ENCODE measurements at places on chromosomes 2 and 18.

DNA sequence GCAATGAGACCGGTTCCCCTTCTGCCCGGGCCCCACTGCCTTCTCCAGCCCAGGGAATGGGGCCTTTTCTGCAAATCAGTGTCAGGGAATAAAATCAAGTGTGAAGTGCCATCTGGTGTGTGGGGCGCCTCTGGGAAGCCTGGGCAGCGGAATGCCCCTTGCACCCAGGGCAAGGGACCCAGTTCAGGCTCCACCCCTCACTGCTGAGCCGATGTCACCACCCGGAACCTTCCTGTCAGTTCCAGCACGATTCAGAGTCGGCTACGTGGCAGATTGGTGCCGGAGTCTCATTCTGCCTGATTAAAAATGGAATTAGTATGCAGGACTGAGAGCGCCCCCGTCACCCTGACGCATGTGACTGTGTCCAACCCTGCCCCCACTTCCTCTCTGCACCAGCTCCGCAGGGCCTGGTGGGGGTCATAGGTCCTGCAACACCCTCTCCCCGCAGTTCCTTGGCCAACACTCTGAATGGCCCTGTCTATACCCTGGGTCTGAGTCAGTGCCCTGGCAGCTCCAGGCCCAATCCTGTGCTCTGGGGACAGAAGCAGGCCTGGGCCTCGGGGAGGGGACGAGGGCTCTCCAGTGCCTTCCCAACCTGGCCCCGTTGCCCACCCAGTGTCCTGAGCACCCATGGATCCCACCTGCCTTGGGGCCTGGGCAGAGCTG lies 8.2 kb upstream of the ALPI start:
- no peaks in the 10 kb centered on the region for H3K36me3 ChIP-seq
- no peaks in the 10 kb centered on the region for H3K27me3 ChIP-seq
- H3K4me3 ChIP-seq: no peak overlapping the region
- H3K4me1 ChIP-seq: no peaks in the 10 kb centered on the region
- H3K27ac ChIP-seq: no peak overlapping the region
- no peak for DNase-seq

DNA sequence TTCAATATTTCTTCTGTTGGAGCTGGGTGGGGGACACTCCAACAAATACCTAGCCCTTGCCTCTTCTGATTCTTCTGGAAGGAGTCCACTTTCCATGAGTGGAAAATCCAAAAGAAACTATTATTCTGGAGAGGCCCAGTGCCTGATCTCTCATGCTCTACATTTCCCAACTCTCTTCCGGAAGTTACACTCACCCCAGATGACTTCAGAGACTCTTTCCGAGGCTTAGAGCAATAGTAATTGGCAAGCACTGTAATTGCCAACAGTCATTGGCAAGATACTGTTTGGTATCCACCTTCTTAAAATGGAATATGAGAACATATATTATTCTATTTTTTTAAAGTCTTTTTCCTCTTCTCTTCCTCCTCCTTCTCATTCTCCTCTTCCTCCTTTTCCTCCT lies 60.5 kb upstream of the CYRIA start:
- H3K4me1 ChIP-seq: 0 out of 2 replicates have a peak, but pooled peaks cover 5% of the 10 kb centered on the region
- no peak overlapping the region for H3K4me3 ChIP-seq
- H3K27ac ChIP-seq: no peak overlapping the region
- no peak for DNase-seq

DNA sequence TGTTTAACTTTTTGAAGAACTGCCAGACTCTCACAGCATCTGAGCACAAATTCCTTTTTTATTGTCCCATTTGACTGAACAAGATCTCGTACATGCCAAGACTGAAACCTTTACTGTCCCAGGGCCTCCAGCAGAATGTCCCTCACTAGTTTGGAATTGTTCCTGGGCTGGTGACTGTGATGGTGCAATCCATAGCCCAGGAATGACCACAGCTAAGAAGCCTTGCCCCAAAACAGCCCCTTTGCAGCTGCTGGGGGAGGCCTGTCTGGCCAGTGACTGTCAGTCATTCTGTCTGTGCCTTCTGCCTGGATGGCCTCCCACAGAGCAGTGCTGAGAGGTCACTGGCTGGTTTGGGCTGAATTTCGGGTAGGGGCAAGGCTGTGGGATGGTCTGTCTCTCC lies 184.5 kb upstream of the MSH6 start:
- H3K4me1 ChIP-seq: no peaks in the 10 kb centered on the region
- H3K27ac ChIP-seq: no peak overlapping the region
- no peak overlapping the region for H3K4me3 ChIP-seq
- DNase-seq: no peak

DNA sequence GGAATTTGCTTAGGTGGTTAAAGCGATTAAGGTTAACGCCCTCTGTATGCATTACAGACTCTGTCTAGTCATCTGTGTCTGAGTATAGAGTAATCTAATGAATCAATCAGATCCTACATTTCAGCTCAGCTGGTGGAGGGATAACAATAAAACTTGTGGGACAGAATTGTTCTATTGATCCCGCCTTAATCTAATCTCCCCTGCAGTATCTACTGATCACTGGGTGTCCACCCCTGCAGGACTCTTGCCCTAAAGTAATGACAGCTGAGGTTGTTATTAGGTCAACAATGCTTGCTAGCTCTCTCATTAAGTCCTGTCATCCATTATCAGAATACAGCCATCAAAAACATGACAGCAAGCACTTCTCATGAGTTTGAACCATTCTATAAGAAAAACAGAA lies 462.6 kb upstream of the TMEFF2 start:
- no peak for DNase-seq
- H3K27me3 ChIP-seq: no peaks in the 10 kb centered on the region
- H3K4me3 ChIP-seq: no peak overlapping the region
- no peaks in the 10 kb centered on the region for H3K4me1 ChIP-seq

DNA sequence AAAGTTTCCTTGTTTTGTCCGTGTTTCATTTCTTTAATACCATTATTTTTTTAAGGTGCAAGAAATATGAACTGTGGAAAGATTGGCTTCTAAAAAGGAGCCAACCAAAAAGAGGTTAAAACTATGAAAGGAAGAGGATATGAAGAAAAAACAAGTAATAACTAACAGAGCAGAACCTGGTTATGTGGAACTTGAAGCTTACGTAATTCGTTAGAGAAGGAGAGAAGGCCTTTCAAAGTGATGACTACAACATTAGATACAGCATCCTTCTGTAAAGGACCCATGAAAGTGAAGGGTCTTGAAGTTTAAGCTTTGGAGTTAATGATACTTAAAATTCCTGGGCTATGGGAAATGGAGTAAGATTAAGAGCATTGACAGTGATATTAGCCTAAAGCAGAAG lies 84.5 kb downstream of the ANKRD12 start:
- no peaks in the 10 kb centered on the region for H3K27me3 ChIP-seq
- no peak overlapping the region for H3K27ac ChIP-seq
- no peak for DNase-seq
- no peaks in the 10 kb centered on the region for H3K4me1 ChIP-seq

DNA sequence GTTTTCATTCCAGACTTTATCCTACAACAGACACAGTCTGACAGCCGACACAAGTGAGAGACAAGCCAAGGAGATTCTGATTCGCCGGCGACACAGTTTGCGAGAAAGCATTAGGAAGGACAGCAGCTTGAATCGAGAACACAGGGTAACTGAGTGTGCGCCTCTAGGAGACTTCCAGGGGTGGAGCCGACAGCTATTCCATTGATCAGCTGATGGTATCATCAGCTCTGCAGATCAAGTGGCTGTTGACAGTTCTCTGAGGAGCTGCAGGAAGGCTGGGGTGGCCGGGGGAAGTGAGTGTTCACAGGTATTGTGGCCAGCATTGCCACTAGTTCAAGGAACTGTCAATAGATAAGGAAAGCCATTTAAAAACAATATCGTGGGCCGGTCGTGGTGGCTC lies 57.3 kb upstream of the TMEM182 start:
- no peak overlapping the region for H3K27ac ChIP-seq
- H3K36me3 ChIP-seq: no peaks in the 10 kb centered on the region
- no peak for DNase-seq
- H3K27me3 ChIP-seq: no peaks in the 10 kb centered on the region
- H3K4me1 ChIP-seq: no peaks in the 10 kb centered on the region

DNA sequence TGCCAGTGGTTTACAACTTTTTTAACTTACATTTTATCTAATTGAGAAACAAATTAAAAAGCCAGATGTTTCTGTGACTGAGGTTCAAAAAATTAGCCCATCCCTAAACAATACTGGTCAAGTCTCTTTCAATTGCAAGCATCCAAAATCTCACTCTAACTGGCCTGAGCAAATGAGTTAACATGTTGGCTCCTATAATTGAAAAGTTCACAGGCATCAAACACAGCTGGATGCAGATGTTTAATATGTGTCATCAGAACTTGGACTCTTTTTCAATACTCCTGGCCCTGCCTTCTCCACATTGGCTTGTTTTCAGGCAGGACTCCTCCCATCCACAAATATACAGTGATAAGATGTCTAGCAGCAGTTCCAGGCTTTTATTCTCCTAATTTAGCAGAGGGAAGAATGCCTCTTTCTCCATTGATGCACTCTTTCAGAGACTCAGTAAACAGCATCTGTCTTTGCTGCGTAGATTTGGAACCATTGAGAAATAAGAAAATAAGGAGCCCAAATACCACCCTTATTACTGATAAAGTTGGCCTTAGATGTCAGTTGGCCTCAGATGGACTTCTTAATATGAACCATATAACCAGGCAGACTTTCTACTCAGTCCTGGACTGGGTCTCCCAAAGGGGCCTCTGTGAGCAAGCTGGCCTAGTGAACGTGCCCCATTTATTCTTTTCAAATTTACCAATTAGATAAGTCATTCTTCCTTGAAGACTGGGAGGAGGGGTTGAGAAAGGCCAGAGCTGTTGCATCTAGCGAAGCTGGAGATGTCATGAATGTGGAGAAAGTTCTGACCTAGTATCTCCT lies 30.4 kb upstream of the FN1 start:
- no peak overlapping the region for H3K4me3 ChIP-seq
- no peak for DNase-seq
- no peaks in the 10 kb centered on the region for H3K36me3 ChIP-seq
- H3K27me3 ChIP-seq: no peaks in the 10 kb centered on the region
- no peaks in the 10 kb centered on the region for H3K4me1 ChIP-seq

DNA sequence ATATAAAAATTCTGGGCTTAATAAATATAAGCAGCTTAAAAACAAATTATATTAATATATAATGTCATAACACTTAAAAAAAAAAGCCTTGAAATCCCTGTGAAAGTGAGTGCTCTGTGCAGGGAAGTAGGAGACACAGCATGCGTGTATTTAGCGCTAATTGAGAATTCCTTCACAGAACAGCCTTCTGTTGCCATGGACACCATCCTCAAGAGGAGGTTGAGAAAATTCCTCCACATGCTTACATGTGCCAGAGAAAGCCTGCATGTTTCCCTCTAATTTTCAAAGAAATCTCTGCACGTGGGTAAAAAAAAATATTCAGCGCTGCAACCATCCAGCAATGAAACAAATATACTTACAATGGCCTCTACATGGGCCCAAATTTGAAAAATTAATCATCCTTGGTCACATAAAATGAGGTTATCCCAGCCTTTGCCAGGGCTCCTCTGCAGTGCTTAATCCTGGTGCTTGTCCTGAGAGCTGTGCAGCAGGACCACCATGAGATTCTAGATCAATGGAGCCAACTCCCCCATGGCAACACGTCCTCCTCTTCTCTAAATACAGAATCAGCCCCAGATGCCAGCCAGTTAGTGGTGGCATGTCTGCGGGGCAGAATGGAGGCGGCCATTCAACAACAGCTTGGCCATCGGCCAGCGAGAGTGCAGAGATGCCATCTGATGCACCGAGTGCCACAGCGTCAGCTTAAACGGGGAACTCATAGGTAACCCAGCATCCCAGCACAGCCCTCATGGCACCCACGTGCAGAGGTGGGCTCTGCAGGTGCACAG lies 228.0 kb downstream of the MYT1L start:
- no peaks in the 10 kb centered on the region for H3K36me3 ChIP-seq
- no peak overlapping the region for H3K4me3 ChIP-seq
- H3K27me3 ChIP-seq: no peaks in the 10 kb centered on the region
- no peak for DNase-seq

DNA sequence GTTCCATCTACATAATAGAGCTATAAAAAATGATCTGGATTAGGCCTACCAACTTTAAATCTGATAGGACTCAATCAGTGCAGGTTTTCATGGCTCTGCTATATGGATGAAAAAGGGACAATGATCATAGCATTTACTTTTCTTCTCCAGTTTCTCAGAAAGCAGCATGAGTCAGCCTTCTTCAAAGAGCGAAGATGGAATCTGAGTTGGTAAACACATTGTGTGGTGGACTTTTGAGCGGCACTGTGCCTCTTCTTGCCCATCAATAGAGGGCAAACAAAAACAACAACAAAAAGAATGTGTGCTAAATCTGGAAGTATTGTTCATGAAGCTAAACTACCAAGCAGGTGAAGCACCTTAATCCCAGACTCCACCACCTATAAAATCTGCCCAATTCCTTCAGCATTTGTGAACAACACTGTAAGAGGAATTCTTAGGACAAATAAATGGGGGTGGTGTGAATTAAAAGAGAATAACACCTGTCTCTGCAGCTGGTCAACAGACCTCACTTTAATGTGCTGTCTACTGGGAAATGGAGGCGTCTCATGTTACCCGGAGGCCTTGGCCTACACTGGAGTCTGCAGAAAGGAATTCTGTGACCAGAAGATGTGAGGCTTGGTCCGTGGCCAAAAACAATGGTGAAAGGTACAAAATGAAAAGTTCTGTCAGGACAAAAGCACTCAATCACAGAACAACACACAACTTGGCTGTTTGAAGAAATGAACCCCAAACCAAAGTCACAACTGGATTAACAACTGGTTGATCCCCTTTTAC lies 609.0 kb downstream of the IRS1 start:
- H3K36me3 ChIP-seq: no peaks in the 10 kb centered on the region
- H3K27me3 ChIP-seq: no peaks in the 10 kb centered on the region
- H3K4me1 ChIP-seq: no peaks in the 10 kb centered on the region

- no peaks in the 10 kb centered on the region for H3K36me3 ChIP-seq
- H3K4me1 ChIP-seq: no peaks in the 10 kb centered on the region
- H3K4me3 ChIP-seq: no peak overlapping the region
- H3K27me3 ChIP-seq: no peaks in the 10 kb centered on the region
These were observed 22.6 kb downstream of the POMC start for GRCh38 chr2:25145803-25146202.

DNA sequence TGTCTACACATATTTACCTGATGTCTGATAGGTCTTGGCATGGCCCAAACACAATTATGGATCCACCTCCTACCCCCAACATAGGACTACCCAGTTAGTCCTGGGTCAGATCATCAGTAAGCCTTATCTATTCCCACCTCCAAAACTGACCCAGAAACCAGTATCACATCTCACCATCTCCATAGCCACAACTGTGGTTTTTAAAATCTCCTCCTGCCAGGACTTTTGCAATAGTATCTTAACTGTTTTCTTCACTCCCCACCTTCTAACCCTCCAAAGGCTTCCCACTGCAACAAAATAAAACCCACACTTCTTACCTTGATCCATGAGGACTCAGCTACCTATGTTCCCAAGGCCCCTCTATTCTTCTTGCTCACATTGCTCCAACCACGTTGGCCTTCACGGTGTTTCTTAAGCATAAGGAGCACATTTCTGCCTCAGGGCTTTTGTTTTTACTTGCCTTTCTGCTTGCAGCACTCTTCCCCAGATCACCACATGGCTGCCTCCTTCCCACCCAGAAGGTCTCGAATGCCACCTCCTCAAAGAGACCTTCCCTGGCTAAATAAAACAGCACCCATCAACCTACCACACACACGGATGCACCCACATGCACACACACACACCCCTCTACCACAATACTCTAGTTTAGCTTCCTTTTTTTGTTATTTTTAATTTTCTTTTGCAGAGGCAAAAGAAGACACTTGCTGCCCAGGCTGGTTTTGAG lies 125.9 kb upstream of the SLC1A4 start:
- DNase-seq: no peak
- no peaks in the 10 kb centered on the region for H3K36me3 ChIP-seq
- H3K4me3 ChIP-seq: no peak overlapping the region
- H3K4me1 ChIP-seq: peaks cover 22% of the 10 kb centered on the region
- no peaks in the 10 kb centered on the region for H3K27me3 ChIP-seq

GRCh38 chr18:53508529-53508928 lies 715.9 kb downstream of the MBD2 start:
- no peaks in the 10 kb centered on the region for H3K4me1 ChIP-seq
- H3K36me3 ChIP-seq: no peaks in the 10 kb centered on the region
- no peak for DNase-seq
- no peaks in the 10 kb centered on the region for H3K27me3 ChIP-seq

All from MM.1S (cell line).